Effector CD4-positive, alpha-beta T cell (primary cell): ENCODE measurements at places on chromosomes 2 and 18.

DNA sequence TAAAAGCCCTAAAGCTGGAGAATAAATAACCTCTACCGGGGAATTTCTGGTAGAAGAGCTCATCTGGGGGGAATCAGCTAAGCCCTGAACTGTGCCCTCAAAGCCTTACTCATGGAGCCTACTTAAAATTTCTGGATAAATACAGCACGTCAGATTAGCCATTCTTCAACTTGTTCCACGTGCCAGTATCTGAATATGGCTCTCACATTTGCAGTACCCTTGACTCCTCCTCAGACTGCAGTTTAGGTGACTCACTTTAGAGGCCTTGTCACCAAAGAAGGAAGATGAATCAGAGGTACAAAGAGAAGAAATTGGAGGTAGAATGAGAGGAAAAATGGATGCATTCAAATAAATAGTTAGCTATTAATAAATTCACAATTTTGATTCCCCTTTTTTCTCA lies 34.6 kb upstream of the POTEC start:
- DNase-seq, result no peak

- DNase-seq, result no peak
Observed at GRCh38 chr2:10469301-10469700, 21.2 kb upstream of the ODC1 start.

- DNase-seq, result no peak
Observed at GRCh38 chr2:85310330-85310729, 17.5 kb downstream of the TGOLN2 start.

DNA sequence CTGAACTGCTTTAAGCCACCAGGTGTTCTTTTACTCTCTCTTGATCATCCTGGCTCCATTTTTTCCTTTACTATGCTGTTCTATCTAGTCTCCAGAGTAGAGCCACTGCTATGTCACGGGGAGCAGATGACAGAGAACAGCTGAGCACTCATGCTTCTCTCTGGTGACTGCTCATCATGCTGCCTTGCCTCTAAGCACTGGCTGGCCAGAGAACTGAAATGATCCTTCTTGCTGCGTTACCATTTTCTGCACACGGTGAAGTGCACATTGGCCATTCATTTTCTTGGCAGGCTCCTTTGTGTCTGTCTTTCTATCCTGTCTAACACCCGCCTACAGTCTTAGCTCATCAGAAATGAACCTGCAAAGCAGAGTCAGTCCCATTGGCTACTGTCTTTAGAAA lies 86.0 kb downstream of the KCTD1 start:
- DNase-seq, result no peak

- DNase-seq, result no peak
Observed at GRCh38 chr2:17851731-17852585, 26.5 kb upstream of the KCNS3 start.

DNA sequence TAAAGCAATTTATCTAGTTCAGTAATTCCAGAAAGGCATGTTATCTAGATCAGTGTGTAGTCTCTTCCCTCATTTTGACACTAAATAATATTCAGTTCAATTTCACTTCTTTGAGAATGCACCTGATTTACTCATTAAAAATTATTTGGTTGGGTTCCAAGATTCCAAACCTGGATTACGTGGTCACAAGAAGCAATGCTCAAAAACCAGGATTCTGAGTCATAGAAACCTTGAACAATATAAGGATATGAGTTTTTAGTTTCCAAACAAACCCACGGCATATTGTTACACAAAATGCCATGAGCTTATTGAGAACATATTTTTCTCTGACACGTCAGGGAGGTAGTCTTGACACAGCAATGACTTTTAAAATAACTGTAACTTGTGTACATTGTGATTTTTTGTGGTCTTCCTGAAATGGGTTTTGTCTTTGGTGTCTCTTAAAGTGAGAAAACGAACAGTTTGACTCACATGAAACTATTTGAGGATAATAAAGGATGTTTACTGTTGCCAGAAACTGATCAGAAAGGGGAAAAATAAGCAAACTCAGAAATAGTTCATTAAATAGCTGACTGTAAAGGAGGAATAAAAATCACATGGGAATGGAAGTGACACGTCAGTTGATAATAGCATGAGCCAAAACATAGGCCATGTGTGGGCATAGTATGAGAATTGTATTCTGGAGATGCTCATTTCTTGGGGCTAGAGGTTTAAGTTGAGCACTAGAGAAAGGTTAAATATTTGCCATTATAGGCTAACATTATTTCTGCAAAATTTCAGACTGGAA lies 617.7 kb upstream of the CDH2 start:
- DNase-seq, result no peak
